ENCODE measurements at places on chromosomes 5 and 9.

GRCh38 chr5:9401786-9402472 lies 143.9 kb downstream of the SEMA5A start:
- peak; percentile 52 for DNase-seq

DNA sequence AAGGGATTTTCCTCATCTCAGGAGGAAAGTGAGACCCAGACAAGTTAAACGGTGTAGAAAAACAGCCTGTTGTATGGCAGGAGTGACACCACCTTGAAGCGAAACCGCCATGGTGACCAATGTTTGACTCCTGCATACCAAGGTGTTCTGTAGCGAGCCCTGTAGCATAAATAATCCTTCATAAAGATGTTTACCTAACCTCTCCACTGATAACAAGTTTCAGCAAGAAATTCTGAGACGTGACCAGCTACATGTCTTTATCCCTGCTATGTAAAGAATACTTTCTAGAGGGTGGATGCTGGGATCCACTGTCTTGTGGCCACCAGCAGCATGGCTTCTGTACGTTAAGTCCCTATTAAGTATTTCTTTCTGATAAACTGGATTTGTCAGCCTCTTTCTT lies 148.1 kb downstream of the MPDZ start:
- no peak for DNase-seq

- DNase-seq, result no peak
These were observed 29.3 kb downstream of the REEP5 start for GRCh38 chr5:112892776-112893175.

DNA sequence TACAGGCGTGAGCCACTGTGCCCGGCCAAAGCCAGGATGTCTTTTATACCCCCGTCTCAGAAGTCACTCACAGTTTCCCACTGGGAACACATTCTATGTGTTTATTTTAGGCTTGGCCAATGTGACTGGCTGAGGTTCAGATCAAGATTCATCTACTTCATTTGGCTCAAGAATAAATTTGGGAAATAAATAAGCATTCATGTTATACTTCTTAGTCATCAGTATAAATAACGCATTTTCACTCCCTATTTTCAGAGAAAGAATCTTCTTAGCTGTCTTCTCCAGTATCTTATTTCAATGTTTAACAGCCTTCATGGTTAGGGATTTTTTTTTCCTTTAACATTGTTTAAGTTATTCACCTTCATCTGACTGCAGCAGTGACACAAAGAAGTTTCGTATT lies 11.8 kb downstream of the S100Z start:
- DNase-seq, result no peak

GRCh38 chr9:134293031-134293521 lies 33.2 kb upstream of the RXRA start:
- no peak for DNase-seq

DNA sequence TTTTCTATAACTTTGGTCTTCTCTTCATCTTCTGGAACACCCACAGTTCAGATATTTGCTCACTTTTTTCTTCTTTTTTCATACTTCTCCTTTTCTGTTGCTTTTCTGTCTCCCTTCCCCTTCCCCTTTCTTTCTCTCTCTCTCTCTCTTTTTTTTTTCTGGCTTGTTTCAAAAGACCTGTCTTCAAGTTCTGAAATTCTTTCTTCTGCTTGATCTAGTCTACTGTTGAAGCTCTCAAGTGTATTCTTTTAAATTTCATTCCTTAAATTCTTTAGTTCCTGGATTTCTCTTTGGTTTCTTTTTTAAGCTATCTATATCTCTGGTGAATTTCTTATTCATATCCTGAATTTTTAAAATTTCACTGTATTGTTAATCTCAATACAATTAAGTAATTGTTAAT lies 11.2 kb downstream of the ALG2 start:
- no peak for DNase-seq

DNA sequence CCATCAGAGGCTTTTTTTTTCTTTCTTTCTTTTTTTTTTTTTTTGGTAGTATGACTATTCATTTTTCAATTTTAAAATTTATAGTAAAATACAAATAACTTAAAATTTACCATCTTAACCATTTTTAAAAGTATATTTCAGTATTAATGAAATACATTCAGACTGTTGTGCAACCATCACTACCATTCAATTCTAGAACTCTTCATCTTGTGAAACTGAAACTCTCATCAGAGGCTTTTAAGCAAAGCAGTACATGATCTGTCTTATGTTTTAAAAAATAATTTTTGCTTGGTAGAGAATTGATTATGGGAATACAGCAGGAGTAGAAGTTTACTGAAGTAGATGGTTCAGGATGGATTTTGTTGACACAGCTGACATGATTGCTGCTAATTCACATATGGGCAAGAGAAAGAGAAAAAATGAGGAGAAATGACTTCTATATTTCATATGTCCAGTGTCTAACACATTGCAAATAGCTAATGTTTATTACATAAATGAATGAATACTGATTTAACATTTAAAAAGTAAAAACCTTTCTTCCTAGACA lies 13.4 kb downstream of the ELOVL7 start:
- DNase-seq, result no peak

DNA sequence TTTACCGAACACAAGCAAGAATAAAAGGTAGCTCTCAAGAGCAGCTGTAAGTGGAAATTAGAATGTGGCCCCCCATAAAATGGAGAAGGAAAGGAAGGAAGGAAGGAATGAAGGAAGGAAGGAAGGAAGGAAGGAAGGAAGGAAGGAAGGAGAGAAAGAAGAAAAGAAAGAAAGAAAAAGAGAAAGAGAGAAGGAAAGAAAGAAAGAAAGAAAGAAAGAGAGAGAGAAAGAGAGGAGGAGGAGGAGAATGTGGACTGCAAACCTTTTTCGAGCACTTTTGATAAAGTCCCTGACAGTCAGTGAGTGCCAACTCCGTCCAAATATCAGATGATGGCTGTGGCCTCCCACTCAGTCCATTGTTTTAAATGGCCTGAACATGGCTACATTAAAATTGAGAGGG lies 53.8 kb upstream of the SNX2 start:
- no peak for DNase-seq

DNA sequence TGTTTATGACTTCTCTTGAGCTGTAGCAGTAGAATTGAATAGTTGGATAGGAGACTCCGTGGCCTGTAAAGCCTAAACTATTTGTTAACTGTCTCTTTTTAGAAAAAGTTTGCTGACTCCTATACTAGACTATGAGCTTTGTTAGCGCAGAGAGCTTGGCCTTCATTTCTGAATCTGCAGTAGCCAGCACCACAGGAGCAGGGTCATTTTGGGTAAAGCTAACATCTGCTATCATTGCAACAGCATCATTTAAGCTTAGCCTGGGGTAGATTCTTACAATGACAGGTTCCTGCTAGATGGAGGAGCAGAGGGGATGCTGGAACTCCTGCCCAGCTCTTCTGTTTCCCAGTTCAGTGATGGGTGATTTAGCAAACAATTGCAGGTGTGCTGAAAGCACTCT lies 133.7 kb upstream of the ASTN2 start:
- no peak for DNase-seq

DNA sequence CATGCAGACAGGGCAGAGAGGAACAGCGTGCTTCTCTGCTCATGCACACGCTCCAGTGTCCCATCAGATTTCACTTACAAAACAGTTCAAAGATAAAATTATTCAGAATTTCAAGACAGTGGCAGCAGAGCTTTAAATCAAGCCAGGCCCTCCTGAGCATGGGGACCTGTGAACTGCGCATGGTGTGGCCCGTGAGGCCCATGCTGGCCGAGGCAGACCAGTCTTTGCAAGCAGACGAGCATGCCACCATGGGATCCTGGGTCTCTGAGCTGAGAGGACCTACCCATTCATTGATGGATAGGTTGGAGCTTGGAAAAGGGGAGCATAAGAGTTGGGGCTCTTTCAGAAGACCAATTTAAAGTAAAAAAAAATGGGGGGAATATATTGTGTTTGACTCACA lies 35.0 kb upstream of the SAP30L start:
- no peak for DNase-seq

- DNase-seq, result no peak
These were observed 138.2 kb upstream of the MINAR2 start for GRCh38 chr5:129609710-129610109.

- DNase-seq, result peak; percentile 79
These were observed 1.2 kb downstream of the FGF18 start for GRCh38 chr5:171420431-171421241.

DNA sequence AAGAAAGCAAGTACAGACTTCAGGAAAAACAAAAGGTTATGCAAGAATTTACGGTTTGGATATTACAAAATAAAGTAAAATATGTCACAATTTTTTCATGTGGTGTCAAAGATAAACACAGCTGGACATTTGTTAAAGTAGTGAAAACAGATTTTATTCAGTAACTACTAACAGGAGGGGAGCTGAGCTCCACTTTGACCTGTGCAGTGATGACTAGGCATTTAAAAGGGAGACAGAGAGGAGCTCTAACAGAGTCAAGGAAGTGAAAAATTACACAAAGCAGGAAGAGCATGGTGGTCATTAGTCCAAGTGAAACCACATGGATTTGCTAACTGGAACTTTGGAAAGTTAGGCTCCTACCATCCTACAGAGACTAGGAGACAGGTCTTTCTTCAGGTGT lies 263.6 kb upstream of the PCSK5 start:
- no peak for DNase-seq

- DNase-seq, result no peak
These were observed 61.2 kb upstream of the SELENOP start for GRCh38 chr5:42872865-42873264.

GRCh38 chr9:12723409-12724028 lies 30.3 kb downstream of the TYRP1 start:
- no peak for DNase-seq

- no peak for DNase-seq
These were observed 129.9 kb downstream of the PDZD2 start for GRCh38 chr5:31768784-31769183.

- DNase-seq, result no peak
These were observed 19.9 kb upstream of the ZFAND5 start for GRCh38 chr9:72384710-72385485.

- DNase-seq, result no peak
These were observed 1.6 kb downstream of the IRX4 start for GRCh38 chr5:1881098-1881572.

DNA sequence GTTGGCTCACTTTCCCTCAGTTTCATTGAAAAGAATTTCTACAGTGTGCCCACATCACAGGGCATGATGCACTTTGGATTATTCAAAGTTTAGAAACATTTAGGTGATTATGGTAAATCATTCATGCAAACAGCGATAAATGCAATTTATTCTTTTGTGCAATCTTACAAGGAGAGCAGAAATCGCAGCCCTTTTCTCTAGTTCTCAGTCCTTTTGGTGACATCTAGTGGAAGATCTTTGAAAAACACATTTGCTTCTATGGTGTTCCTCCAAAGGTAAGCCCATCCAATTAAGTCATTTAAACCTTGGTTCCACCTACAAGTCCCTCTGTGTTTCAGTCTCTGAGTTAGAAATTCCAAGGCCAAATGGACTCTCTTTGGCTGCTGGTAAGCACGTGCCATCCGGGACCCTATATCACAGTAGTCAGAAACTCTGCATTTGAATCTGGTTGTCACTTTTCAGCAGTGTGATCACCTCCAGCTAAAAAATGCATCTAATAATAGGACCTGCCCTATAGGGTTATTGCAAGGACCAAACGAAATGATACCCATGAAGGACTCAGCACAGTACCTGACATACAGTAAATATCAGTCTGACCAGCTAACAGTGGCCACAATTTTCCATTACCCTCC lies 66.4 kb downstream of the MACROH2A1 start:
- DNase-seq, result peak; percentile 80

DNA sequence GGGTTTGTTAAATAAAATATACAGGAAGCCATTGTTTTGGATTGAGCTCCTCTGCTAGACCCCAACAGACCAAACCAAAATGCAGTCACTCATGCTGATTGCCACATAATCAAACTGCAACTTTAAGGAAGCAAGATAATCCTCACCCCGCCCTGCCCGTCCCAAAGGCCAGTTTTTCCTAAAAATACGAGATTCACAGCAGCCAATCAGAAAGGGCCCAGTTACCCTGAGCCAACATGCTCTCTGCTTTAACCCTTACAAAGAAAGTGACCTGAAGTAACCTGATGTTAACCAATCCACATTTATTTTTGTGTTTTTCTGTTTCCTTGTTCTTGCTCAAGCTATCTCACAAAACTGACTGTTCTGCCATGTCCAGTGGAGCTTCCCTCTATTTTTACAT lies 21.5 kb upstream of the RNF20 start:
- peak; percentile 24 for DNase-seq

- no peak for DNase-seq
These were observed 38.5 kb downstream of the FAM219A start for GRCh38 chr9:34419716-34420504.

GRCh38 chr5:178529080-178529479 lies 61.1 kb downstream of the COL23A1 start:
- no peak for DNase-seq

- DNase-seq, result no peak
These were observed 24.7 kb upstream of the RNU6ATAC start for GRCh38 chr9:134189145-134189469.

GRCh38 chr5:142235050-142235797 lies 89.6 kb downstream of the SPRY4 start:
- no peak for DNase-seq

- no peak for DNase-seq
These were observed 11.5 kb upstream of the SLC31A2 start for GRCh38 chr9:113139225-113139829.

DNA sequence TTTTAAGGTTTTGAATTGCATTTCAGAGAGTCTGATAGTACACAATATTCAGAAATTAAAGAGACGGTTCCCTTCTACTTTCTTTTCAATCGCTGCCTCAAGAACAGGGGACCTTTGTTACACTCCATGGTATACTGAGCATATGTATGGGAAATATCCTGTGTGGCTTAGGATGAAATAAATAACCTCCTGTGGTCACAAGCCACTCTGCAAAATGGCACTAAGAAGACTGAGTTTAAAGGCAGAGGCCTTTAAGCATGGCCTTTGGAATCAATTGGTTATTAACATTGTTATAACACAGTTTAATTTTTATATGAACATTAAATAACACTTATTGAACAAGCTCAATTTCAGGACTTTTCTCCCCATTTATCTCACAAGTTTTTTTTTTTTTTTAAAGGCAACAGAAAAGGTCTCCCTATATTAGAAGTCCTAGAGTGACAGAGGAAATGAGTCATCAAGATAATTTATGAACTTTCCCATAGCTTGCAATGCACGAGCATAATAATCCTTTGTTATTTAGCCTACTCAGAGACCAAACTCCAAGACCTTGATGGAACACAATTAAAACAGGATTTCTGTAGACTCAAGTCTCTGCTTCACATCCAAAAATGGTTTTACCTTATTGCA lies 341.9 kb downstream of the TMEM167A start:
- DNase-seq, result no peak

- peak; percentile 29 for DNase-seq
These were observed at the start of gene PCDHGA6 for GRCh38 chr5:141373673-141374317. PCDHGA6 (plus strand) TSS chr5:141373891; CDS start chr5:141374084, 193 bp downstream.

- DNase-seq, result peak; percentile 20
These were observed 103.5 kb upstream of the ARRDC3 start for GRCh38 chr5:91486638-91487037.

DNA sequence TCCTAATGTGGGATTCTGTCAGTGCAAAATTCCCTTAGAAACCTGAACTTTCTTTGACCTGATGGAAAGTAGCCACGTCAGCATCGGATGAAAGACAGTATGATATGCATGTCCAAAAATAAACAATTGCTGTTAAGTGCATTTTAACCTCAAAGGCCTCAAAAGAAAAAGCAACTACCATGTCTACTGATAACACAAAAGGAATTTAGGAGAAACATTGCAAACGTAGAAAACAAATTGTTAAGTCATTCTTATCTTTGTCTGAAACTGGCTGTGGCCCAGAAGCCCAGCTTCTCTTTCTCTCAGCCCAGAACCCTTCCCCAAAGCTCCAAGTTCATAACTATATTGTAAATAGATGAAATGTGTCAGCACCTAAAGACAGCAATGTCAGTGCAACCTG lies 11.1 kb upstream of the LHFPL2 start:
- no peak for DNase-seq

GRCh38 chr5:56607074-56607473 lies 208.3 kb upstream of the MAP3K1 start:
- DNase-seq, result no peak
